ENCODE measurements at places on chromosomes 3 and 15. TPM values are rescaled to one million over a fixed set of nuclear protein-coding genes. Genes with fewer than 3 reads are reported as not detected.

USP4 gene
- 12.6 TPM for total RNA-seq

CPN2 gene
- total RNA-seq, result not detected

BMF gene
- total RNA-seq, result 1.1 TPM

ADAMTSL3 gene
- 0.53 TPM for total RNA-seq

XCR1 gene
- total RNA-seq, result not detected

HRG gene
- not detected for total RNA-seq

TMEM207 gene
- total RNA-seq, result not detected

NR1I2 gene
- not detected for total RNA-seq

GPR87 gene
- total RNA-seq, result 1.7 TPM

ROBO1 gene
- total RNA-seq, result 9.1 TPM

TM4SF4 gene
- 39.0 TPM for total RNA-seq

GHRL gene
- 0.14 TPM for total RNA-seq

C3orf85 gene
- not detected for total RNA-seq

MEGF11 gene
- 0.39 TPM for total RNA-seq
